NCI-H774 (cell line): ENCODE measurements at places on chromosomes 1 and 21.
A peak's percentile ranks its signal among the peaks of the same experiment; 100 is the strongest.

DNA sequence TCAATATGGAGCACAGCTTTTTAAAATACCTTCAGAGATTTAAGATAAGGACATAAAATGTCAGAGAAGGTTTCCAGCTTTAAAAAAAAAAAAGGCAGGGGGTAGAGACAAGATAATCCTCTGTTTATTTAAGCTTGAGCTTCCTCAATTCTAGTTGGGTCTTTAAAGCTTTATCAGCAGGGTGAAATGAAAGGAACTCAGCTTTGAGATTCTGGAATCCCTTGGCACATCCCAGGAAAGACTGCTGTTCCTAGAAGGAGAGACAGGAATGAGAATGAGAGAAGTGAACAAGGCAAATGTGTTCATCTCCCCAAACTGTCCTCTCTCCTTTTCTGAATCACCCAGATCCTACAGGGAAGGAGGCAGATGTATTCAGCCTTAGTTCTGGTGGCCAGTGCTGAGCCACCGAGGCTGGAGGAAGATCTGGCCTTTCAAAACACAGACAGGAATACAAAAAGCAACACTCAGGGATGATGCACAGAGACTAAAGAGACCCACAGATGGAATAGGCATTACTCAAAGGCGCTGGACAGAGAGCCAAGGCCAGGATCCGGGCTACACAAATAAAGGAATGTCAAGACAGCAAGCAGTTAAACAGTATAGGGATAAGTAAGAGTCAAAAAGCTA, 385.8 kb upstream of the DUSP10 start:
- no peak for DNase-seq

DNA sequence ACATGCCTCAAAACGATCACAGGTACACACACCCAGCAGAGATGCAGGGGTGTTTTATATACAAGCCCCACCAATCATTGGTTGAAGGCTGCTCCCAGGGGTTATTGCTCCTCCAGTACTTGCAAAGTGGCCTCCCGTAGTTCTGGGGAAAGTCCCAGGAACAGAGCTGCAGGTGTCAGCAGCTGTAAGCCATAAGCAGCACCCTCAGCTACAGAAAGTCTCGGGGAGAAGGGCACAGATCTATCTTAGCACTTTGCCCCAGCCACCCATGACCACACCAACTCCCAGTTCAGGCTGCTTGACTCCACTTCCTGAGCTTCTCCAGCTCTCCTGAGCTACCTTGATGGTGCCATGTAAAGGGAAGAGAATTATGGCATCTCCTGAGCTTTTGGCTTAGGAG, 222.7 kb upstream of the GJB5 start:
- DNase-seq, result no peak

DNA sequence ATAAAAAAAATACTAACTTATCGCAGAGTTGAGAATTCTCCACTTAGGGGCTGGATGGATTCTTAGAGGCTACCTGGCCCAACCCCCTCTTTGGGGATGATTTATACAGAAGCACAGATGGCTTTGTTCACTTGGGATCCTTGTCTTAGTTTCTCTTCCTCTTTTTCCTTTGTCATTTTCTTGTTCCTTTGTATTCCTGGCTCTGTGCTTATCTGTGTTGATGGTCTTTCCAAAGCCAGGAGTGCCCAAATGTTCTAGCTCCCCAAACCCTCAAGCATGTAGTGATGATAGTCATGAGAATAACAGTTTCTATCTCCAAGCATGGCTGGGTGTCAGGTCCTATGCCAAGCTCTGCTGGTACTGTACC, 27.4 kb downstream of the EPHB2 start:
- DNase-seq, result no peak

DNA sequence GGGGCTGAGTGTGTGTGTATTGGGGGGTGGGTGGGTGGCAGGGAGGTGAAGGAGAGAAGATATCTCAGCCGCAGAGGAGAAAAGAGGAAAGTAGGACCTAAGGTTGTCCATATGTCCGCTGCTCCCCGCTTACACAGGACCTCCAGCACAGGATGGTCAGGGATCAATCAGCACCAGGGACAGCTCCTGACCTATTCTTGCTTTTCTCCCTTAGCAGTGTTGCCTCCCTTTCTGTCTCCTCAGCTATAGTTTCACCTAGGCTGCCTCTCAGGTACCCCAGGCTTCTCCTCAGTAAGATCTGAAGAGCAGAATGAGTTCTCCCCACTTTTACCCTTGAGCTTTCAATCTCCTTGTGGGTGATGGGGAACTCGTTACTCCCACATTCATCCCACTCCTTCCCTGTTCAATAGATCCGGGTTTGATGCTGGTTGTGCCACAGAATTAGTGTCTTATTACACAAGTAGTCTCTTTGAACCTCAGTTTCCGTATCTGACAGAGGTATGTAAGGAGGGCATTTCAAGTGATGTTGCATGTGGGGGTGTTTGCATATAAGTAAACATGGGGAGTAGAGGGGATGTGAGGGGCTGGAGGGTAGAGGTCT, 1.4 kb upstream of the DPH2 start:
- DNase-seq, result no peak

DNA sequence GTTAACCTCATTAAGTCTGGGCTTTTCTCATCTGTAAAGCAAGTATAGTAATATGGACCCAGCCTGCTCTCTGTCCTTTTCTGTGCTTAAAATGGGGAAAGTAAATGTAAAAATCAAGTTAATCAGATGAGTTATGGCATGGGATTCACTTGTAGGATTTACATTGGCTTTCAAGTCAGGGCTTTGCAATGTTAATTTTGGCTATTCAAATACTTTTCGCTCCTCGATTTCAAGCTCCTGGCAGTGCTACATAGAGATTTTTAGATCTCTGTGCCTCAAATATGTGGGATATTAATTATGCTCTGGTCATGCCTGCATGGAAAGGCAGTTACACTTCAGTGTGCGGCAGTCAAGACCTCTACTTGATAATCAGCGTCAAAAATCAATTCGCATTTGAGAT, 709.8 kb downstream of the LTN1 start:
- DNase-seq, result no peak

GRCh38 chr1:222060210-222060916, 318.5 kb upstream of the DUSP10 start:
- peak; percentile 28 for DNase-seq

DNA sequence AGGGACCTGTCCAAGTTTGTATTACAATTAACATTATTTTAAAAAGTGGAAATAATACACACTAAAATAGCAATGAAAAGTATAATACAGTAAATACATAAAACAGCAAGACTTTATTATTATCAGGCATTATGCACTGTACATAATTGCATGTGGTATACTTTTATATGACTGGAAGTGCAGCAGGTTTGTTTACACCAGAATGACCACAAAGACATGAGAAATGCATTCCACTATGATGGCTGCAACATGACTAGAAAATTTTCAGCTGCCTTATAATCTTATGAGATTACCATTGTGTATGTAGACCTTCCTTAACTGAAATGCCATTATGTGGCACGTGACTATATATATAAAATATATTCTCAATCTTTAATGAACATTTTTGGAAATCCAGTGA, 1699.6 kb downstream of the KCNT2 start:
- DNase-seq, result no peak

DNA sequence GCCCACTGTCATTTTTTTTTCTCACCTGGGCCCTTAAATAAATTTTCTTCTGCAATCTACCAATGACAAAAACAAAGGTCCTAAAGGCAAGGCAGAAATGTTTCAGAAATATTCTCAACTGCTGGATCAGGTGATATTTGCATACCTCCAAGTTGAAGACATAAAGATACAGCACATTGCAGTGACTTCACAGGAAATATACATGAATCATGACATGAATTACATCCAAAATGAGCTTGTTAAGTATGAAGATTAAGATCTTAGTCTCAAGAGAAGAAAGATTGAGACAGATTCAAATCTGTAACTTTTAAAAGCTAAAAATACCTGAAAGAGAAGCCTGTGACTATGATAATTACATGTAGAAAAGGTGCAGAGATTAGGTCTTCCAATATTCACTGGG, 207.8 kb downstream of the SIPA1L2 start:
- no peak for DNase-seq

DNA sequence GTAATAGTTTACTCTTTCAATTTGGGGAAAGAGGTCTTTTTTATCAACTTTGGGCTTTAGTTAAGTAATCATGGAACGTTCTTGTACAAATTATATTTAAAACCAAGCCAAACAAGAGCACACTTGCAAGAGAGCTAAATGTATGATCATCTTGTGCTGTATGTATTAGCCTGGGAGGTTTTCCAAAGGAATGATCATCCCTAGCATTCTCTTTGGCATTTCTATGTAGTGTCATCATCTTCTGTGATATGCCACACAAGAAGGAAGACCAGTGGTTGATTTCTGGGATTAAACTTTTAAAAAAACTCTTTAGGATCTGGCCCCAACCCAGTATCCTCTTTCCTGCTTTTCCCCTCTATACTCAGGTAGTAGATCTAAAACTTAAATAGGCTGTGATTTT, 38.4 kb upstream of the KCNQ4 start:
- no peak for DNase-seq

GRCh38 chr21:29279558-29279957, 19.2 kb upstream of the BACH1 start:
- DNase-seq, result no peak

DNA sequence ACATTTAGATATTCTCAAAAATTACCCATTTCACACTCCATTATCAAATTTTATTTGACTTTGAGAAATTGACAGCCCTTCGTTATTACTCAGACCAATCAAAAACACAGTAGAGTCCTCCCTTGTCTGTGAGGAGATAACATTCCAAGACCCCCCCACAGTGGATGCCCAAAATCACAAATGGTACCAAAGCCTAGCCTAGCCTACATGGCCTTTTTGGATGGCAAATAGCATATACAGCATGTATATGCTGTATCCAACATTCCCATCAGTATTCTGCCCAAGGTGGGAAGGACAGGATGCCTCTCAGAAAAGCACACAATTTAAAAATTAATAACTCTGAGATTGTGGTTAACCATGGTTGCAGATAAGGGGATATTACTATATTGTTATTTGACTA, 17.3 kb downstream of the SFPQ start:
- no peak for DNase-seq

- no peak for DNase-seq
These were observed 14.7 kb downstream of the ADCY10 start for GRCh38 chr1:167899253-167899681.

DNA sequence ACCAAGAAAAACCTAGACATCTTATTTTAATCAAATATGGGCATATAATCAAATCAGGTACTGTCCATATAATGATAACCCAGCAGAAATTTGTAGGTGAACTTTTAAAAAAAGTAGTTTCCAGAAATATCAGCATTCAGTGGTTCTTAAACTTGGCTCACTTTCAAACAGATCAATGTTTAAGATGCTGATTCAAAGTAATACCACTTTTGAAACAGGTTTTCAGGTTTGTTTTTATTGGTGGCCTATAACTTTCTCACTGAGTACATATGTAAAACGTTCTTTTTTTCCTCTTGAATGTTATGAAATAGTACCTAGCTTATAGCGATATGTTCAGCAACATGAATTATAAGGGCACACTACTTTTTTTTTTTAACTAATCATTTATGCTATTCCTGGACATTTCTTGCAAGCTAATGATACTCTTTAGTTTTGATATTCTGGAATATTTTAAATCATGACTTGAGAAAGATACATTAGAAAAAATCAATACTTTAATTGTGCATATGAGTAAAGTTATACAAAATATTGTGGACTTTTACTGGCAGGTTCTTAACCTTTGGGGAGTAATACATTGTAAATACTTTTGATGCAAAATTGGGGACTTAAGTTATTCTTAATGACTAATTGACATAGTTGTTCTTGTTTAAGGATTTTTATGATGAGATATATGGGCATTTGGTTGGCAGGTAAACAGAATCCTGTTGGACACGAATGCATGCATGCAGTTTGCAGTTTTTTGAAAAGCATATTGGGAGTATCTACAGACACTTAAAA, 3.0 kb downstream of the NFIA start:
- no peak for DNase-seq

DNA sequence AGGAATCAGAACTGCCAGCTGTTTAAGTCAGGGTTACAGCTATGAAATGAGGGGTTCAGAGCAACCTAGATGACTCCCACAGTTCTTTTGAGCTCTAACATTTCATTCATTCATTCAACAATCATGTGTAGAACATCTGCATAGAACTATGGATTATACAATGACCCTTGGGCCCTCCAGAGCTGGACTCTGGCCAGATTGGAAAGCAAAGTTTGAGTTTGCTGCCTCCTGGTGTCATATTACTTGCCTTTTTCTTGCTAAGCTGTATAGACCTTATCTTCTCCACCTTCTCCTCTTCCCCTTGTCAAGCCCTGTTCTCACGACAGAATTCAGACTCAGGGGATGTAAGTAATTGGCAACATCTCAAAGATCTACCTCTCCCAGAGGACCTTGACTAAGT, 4.0 kb downstream of the CASQ2 start:
- DNase-seq, result peak; percentile 26

DNA sequence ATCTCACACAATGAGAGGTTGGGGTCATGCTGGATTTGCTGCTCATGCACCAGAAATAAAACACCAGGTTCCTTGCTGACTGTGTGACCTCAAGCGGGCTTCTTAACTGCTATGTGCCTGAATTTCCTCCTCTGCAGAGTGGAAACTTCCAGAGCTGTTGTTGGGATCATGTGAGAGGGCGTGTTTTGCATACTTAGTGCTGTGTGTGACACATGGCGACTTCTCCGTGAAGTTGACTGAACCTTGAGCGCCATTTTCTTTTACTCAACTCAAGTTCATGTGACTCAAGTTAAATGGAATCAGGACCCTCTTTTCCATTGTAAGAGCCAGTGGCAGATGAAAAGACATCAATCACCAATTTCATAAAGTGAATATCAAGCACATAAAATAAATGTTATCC, 224.0 kb downstream of the KIF26B start:
- DNase-seq, result no peak

DNA sequence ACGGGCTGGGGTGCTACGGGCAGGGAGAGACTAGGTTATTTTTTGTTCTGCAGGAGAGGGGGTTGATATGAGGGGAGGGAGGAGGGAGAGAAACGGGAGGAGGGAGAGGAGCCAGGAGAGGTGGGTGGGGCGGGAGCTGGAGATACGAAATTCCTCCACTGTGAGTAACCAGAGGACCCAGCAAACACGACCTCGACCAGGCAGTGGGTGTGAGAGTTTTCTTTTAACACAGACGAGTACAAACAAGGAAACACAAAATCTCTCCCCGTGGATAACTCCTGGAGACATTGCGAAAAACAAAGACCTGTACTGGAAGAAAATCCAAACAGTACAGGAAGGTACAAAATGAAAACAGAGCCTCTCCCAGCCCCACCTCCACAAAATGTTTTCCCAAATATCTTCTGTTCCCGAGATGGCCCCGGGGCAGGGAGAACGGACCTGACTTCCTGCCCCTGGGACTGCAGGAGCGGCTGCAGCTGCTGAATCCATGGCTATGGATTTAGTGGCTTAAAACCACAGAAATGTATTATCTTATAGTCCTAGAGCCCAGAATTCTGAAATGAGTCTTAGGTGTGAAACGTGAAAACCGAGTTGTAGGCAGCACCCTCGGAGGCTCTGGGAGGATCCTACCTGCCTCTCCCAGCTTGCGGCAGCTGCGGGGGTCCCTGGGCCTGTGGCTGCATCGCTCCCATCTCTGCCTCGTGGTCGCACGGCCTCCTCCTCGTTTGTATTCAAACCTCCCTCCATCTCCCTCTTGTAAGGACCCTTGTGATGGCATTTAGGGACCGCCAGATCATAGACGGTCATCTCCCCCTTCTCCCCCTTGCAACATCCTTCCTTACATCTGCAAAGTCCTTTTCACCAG, 82.2 kb downstream of the RIPK4 start:
- DNase-seq, result no peak

- DNase-seq, result no peak
These were observed 67.0 kb downstream of the IVNS1ABP start for GRCh38 chr1:185250063-185250462.
